NCI-H2081 treated with DMSO at 0.1 percent for 48 hours (cell line): ENCODE measurements at places on chromosomes 3 and 15.
A peak's percentile ranks its signal among the peaks of the same experiment; 100 is the strongest.

- no peak for DNase-seq
Observed at GRCh38 chr3:166785876-166786275, 594.2 kb downstream of the ZBBX start.

DNA sequence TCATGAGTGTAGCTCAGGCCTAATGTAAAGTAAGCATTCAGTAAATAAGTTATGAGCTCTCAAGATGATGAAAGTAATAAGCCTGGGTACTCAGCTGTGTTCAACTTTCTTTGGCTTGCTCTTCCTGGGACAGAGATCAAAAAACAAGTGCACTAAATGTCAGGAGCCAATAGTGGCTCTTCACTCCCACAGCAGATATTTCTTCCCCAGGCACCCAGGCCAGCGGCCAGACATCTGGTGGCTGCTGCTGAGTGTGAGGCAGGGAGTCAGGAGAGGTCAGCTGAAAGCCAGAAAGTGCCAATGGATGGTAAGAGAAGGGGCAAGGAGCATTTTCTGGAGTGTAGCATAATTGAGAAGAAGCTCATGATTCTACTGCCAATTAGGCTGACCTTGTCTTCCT, 18.2 kb upstream of the ITGA11 start:
- no peak for DNase-seq

GRCh38 chr3:84082726-84083125, 876.1 kb upstream of the CADM2 start:
- no peak for DNase-seq

DNA sequence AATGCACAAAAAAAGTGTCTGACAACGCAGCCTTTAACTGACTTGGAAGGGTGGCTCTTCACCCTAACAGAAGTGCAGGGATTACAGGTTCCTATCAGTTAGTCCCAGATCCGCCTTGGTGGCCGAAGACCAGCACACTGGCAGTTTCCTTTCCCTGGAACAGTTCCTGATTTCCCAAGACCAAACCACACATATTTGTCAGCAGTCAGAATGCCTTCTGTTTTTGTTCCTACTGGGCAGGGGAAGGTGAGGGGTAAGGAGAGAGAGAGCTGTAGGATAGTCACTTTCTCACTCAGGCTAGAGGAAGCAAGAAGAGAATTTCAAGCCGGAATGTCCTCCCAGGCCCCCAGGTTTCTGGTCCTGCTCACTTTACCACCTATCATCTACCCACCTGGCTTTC, 9.2 kb downstream of the CXCR6 start:
- no peak for DNase-seq

- DNase-seq: no peak
Observed at GRCh38 chr15:75712668-75713337, at the start of gene CSPG4. TSS of gene CSPG4 (minus strand) at chr15:75712848. CDS start at chr15:75712755, 93 bp downstream.

DNA sequence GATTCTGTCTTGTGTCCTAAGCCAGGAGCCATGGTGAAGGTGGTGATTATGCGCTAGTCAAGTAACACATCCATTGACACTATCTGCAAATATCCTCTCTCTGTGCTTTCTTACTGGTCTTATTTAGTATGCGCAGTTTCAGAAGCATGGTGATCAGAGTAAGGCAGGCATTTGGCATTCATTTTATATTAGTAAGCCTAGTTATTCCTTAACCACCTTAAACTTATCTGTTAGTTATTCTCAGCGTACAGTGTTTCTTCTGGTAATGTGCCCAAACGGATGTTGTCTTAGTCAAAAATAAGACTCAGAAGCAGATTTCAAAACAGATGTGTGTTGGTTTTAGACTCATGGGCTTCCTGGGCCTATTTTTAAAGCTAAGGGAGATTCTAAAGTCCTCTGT, 329.2 kb downstream of the GRM7 start:
- no peak for DNase-seq

DNA sequence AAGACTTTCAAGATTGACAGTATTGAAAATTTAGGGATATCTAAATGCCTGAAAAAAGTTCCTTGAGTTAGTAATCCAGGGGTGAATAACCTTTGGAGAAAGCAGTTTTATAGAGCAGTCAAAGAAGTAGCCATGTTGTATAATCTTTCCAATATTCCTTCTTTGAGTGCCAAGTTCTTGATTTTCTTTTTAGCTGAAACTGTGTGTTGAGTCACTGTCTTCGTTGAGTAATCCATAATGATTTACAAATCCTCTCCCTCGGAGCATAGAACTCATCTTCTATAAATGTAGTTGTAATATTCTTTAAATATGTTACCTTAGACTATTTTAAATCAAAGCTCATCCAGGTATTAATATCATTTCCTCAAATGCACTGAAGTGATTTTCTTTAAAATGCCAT, 135.2 kb downstream of the BBX start:
- DNase-seq: no peak

GRCh38 chr3:175606650-175607318, 747.6 kb downstream of the NAALADL2 start:
- peak; percentile 15 for DNase-seq

- no peak for DNase-seq
Observed at GRCh38 chr3:64214381-64215018, 10.8 kb downstream of the PRICKLE2 start.
